Stimulated activated CD8-positive, alpha-beta memory T cell treated with anti-CD3 and anti-CD28 coated beads, Interleukin-7, amount 100 ng/mL, for 1 hour (primary cell): ENCODE measurements at places on chromosomes 7 and 10.

- no peak for DNase-seq
These were observed 168.6 kb downstream of the LRMDA start for GRCh38 chr10:75599875-75600648.

DNA sequence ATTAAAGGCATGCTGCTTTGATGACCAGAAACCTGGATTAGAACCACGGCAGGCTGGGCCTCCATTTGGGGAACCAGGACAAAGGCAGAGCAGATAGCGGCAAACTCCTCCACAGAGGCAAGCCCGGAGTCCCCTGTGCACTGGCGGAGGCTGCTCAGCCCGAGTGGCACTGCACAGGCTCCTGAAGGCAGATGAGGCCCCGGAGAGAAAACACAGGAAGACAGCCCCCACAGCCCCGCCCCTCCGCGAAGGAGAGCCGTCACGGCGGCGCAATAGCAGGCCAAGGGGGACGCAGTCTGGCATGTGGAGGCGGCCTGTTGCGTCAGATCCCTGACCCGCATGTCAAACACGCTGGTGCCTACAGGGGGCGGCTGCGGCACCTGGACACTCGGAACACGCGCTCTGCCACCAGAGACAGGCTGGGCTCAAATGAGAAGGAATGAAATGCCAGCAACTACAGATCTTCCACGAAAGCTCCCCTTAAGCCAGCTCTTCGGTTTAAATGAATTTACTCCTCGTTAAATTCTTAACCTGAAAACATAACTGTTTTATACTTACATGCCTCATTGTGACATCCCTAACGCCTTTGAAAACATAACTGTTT is 128.5 kb downstream of the MAD1L1 start:
- DNase-seq: no peak

GRCh38 chr10:11110539-11110938 is 92.9 kb downstream of the CELF2 start:
- DNase-seq: no peak

- no peak for DNase-seq
These were observed 129.4 kb downstream of the ANK3 start for GRCh38 chr10:60260321-60260720.

DNA sequence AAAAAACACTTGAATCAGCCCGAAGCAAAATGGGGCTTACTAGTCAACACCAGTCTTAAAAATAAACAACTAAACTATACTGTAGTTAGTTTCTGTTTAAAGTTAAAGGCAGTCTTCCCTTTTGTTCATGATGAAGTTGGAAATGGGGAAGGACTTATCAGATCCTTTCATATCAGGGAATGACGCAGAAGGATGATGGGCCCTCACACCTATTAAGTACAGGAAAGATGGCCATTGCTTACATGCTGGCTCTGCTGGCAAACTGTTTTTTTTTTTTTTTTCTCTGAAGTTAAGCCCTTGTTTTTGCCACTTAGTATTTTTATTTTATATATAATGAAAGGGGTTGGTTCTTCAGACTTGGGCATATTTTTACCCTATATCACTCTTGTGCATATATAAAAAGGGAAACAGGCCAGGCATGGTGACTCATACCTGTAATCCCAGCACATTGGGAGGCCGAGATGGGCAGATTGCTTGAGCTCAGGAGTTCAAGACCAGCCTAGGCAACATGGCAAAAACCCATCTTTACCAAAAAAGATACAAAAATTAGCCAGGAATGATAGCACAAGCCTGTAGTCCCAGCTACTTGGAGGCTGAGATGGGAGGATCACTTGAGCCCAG is 16.6 kb upstream of the NRBF2 start:
- DNase-seq: no peak

- DNase-seq: no peak
These were observed 481.8 kb downstream of the TFEC start for GRCh38 chr7:115548756-115549155.

DNA sequence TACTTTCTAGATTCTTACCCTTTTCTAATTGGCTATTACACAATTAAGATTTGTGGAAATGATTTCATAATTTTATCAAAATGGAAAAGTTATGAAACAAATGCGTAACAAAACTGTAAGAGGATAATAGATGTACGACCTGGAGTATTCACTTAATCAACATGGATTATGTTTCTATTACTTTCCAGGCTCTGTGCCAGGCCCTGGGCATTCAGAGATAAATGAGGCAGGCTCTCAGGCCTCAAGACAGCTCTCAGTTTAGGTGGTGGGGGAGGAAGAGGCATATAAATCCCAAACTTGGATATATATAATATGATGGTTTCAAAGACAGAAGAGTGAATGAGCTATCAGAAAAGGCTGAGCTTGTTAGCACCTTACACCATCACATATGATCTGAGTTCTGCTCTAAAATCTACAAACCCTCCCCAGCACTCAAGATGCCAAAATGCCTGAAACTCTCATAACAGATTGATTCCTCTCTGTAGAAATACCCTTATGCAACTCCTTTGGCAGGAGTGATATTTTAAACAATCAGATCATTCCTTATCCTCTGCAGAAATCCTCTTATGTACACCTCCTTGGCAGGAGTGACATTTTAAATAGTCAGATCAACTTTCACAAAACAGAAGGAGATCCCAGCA is 42.5 kb downstream of the ACBD5 start:
- DNase-seq: no peak

DNA sequence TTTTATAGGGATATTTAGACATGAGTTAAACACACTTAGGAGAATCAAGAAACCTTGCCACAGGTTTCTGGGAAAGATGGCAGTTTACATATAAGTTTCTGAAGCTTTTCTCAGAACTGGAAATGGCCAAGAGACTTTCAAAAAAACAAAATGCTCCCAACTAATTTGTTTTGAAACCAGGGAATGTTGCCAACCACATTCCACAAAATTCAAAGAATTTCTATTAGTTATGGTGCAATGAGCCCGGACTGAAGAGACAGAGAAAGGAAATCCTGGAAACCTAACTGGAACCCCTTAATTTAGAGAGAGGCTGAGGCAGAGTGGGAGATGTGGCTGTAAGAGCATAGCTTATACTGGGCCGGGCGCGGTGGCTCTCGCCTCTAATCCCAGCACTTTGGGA is 128.5 kb downstream of the PTEN start:
- no peak for DNase-seq

DNA sequence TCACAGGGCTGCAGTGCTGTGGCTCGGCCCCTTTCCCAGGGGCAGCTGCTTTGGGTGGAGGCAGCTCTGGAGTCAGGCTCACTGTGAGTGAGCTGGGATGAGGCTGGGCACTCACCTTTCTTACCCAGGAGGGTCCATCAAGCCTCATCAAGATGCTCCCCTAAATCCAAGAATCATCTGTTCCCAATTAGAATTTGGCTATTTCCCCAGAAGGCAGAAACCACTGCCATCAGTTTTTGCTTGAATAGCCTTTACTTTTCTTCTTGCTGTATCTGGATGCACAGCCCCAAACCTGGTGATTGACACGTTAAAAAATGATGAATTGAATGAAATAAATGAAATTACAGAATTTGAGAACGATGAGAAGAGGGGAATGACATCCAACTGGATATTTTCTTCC is 74.3 kb upstream of the LYZL1 start:
- DNase-seq: no peak

- no peak for DNase-seq
These were observed 1252.2 kb downstream of the REEP3 start for GRCh38 chr10:64773357-64773756.

GRCh38 chr7:84949501-84949900 is 237.4 kb downstream of the SEMA3D start:
- no peak for DNase-seq

- no peak for DNase-seq
These were observed 73.7 kb upstream of the ODAD2 start for GRCh38 chr10:28072573-28072972.

DNA sequence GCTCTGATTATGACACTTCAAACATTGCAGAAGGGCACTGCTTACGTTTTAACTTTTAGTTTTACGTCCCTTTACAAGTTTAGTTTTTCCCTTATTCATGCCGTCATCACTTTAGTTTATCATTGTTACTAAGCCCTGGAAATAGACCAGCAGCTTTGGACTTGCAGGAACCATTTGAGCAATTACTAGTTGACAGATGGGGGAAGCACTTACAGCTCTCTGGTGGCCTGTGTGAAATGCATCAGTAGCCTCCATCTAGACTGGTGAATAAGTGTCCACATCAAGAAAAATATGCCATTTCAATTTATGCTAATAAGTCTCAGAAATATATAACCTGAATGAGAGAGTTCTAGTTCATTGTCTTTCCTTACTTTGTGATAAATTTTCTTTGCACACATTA is 194.9 kb upstream of the GRM3 start:
- no peak for DNase-seq

- DNase-seq: no peak
These were observed 65.8 kb upstream of the FRMD4A start for GRCh38 chr10:14396411-14397048.

DNA sequence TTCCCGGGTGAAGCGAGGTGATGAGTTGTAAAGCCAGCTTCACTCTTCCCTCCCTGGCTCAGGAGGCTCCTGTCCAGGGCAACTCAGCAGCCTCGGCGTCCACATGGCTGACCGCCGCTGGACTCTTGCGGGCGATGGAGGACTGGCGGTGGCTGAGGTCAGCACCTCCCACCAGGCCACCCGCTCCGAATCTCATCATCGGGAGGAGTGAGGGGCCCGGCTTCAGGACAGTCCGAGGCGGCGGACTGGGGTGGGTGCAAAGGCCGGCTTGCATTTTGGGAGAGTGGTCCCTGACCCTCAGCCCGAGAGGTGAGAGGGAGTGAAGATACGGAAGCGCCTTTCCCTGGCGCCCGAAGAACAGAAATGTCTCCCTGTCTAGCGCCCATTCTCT is 759 bp downstream of the DNAJB12 start:
- no peak for DNase-seq

DNA sequence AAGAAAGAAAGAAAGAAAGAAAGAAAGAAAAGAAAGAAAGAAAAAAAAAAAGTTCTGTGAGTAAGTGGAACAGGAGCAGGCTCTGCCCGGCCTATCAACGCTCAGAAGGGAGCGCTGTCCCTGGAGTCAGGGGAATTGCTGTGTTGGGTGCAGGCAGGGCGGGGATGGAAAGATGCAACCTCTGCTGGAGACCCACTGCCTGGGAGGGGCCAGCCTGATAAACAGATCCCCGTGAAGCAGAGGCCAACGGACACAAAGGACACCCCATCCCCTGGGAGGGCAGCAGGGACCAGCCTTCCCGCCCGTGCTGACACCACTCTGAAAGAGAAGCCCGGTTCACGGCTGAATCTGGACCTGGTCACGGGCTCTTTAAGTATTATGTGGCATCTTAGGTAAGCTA is 54.5 kb downstream of the TCERG1L start:
- DNase-seq: no peak

GRCh38 chr10:6173203-6173602 is 29.5 kb upstream of the PFKFB3 start:
- DNase-seq: no peak

DNA sequence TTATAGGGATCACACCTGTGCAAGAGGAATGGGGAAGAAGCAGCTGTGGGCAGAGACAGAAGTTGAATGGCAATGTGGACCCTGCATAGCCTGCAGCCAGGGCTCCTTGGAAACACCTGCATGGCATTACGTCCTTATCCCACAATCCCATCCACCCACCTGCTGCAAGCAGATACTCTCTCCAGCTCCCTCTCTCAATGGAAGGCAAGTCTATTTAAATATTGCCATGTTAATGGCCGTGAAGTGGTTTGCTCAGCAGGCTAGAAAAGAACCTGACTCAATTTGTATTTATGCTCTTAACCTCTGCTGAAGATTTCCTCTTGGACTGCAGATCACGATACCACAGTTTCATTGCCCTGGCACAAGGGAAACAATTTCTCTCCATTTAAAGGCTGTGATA is 417.0 kb downstream of the TYW1 start:
- DNase-seq: no peak

- no peak for DNase-seq
These were observed 38.1 kb downstream of the LRGUK start for GRCh38 chr7:134165252-134165651.

GRCh38 chr10:22372917-22373316 is 27.6 kb downstream of the SPAG6 start:
- DNase-seq: no peak

DNA sequence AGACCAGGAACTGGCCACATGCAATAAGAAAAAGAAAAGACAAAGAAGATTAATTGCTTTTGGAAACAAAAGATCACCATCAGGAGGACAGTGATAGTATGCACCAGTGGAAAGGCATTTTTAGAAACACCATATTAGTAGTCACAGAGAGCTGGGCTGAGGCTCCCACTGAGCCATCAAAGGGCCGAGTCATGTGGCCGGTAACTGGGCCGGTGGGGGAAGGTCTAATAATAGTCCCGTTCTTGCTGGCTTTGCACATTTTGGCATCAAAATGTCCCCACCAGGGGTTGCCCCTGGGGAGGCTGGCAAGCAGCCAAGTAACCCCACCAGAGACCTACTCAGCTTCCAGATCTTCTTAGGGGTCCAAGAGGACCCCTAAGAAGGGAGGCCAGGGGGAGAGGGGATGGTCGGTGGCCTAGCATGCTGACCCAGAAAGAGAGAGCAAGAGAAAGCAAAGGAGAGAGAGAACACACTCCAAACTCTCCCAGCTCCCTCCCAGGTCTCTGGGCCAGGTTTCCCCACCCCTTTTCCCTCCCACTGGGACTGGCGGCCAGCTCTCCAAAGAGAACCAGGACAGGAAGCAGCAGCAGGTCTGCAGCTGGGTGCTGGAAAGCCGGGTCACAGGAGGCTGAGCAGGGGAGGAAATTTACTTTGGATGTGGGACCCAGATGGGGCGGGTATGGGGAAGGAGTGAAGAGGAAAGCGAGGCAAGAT is 70.2 kb upstream of the FGFR2 start:
- no peak for DNase-seq

GRCh38 chr7:125606671-125607070 is 677.0 kb upstream of the POT1 start:
- DNase-seq: no peak

- no peak for DNase-seq
These were observed 8.0 kb upstream of the TAS2R60 start for GRCh38 chr7:143435266-143435665.

GRCh38 chr10:119408969-119409371 is 133.5 kb downstream of the RGS10 start:
- DNase-seq: no peak
